ENCODE measurements at places on chromosomes 16 and 17.
A peak's percentile ranks its signal among the peaks of the same experiment; 100 is the strongest.

DNA sequence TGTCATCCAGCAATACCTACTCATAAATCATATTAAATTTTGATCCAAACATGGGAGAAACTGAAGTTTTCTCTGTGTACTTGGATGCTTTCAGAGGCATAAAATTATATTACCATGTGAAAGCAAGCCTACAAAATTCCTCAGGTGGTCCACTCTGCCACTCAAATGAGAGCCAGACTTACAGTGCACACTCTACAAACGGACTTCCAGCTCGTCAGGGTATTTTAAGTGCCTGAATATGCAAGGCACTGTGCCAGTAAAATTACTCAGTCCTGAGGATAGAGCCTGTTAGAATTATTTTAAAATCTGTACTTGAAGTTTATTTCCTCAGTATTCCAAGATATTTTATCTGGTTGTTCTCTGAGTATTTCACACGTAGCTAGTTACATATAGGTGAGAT lies 54.5 kb downstream of the TENT4B start:
- DNase-seq = no peak

GRCh38 chr17:17710728-17711541 lies 29.7 kb downstream of the RAI1 start:
- no peak for DNase-seq

- no peak for DNase-seq
Observed at GRCh38 chr17:40322358-40323315, 13.7 kb downstream of the RARA start.

- no peak for DNase-seq
Observed at GRCh38 chr17:28199115-28199514, 119.9 kb upstream of the TMEM97 start.

GRCh38 chr17:71464241-71464640 lies 656.6 kb upstream of the SOX9 start:
- DNase-seq = no peak

DNA sequence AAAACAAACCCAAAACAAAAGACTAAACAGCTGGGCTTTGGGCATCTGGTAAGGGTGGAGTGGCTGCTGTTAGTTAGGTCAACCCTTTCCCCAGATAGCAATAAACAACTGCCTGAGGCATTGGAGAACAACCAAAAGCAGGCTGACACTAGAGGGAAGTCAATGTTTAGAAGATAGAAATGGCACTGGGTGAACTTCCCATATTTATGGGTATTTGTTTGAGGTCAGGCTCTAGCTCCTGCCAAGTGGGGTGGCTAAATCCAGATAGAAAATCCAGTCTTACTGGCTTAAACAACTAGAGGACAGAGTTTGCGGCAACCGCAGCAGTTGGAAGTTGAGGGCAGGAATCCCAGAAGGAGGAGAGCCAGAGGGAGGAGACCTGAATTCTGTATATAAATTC lies 79.4 kb downstream of the SDK2 start:
- DNase-seq = no peak

- no peak for DNase-seq
Observed at GRCh38 chr16:976389-976931, 5.1 kb upstream of the SOX8 start.

DNA sequence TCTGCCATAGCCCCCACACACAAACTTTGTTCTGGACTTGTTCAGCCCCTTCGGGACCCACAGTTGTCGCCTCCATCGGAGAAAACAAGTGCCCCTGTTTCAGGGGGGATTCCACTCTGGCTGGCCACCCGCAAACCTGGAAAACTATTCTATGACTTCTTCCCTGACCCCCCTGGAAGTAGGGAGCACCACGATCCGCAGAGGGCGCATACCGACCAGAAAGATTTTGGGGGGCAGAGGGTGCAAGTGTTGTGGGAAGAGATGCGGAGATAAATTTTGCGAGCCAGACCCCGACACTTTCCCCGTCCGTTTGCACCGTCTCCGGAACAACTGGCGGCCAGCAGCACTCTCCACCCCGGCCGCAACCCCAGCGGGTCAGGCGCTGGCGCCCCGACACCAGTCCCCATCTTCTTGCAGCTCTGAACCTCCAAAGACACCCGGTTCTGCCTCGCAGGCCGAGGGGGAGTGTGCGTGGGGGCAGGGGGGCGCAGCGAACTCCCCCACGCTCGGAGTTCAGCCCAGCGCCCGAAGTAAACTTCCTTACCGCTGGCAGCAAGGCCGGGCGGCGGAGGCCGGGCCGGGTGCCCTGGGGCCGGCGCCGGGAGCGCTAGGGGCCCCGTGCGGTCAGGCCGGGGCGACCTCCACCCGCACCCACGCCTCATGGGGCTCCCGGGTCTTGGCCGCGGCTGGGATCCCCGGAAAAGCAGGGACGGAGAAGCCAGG lies 744 bp downstream of the SALL1 start:
- DNase-seq = no peak

- peak; percentile 23 for DNase-seq
Observed at GRCh38 chr16:85752511-85753420, 1.9 kb upstream of the C16orf74 start.

GRCh38 chr16:894136-894535 lies 76.6 kb downstream of the LMF1 start:
- DNase-seq = no peak

- no peak for DNase-seq
Observed at GRCh38 chr17:4167786-4168185, 24.8 kb downstream of the CYB5D2 start.

DNA sequence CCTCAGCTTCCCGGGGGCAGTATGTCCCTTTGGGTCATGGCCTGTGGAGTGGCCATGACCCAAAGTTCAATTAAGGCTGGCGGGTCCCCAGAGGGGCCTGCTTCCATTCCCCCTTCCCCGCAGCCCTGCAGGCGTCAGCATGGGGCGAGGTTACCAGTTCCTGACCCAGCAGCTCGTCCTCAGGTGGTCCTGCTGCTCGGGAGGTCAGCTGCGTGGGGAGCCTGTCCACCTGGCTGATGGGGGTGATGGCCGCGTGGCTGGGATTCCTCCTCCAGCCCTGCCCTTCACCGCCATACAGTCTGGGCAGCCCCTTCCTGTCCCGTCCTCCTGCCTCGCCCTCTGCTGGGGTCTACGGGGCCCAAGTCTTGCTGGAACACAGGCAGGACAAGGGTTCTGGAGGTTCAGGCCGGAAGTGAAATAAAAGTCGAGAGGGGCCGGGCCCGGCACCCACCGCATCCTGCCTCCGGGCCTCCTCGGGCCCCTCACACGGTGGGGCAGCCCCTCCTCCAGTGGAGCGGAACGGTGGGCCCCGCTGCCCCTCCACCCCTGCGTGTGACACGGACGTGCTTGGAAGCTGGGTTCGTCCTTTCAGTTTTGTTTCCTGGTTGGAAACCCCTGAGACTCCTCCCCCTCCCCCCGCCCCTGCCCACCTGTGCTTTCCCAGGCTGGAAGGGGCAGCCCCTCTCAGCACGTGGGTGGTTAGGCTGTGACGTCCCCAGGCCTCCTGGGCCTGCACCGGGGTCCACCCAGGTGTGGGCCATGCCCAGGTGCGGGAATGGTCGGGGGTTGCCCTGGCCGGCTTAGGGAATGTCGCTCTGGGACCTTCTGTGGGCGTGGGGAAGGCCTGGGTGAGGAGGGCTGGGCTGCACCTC lies 6.8 kb downstream of the UBALD2 start:
- DNase-seq = no peak

DNA sequence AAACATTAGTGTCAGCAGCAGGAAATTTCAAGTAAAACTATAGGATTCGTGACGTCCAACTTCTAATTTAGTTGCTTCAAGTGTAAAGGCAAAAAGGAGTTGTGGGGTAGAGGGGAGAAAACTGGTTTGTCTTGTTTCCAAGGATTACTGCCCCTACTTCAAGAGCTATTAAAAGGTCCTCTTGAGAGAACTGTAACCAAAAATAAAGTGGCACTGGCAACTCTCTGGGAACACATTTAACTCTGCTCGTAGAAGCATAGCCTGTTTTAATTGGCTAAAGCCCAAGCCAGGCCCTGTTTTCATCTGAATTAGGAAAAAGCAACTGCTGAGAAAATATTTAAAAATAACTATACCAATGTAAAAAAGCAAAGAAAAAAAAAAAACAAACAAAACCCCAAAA lies 51.8 kb upstream of the AKAP1 start:
- DNase-seq = no peak

DNA sequence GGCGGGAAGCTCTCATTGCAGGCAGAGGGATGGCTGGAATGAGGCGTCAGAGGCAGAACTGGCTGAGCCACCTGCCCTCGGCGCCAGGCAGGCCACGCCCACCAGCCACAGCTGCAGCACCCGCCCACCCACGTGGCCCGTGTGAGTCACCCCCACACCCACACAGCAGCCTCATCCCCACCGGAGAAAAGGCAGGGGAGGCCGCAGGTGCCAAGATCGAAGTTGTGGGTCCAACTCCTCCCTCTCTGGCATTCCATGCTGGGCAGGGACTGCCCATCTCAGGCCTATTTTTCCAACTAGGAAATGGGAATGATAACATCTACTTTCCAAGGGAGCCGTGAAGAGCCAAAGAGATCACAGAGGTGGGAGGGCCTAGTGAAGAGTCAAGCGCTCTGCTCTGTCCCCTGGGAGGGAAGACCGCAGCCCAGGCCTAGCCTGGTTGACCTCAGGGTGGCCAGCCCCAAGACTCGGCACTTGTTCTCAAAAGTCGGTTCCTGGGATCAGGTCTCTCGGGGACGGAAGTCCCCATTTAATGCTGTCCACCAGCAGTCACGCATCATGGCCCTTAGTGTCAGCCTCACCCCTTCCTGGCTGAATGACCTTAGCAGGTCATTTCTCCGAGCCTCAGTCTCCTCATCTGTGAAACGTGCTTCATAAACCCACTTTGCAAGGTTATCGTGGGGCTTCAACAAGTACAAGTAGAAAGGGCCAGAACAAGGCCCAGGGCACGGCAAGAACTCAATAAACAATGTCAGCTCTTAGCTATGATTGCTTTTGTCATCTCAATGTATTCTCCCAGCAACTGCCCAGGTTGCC lies at the start of gene TRPV3:
TRPV3 (minus strand) TSS at position 45 of the 816 bp plus-strand sequence. CDS start 2,962 bp downstream, outside the sequence.
- DNase-seq = no peak
